Activated naive CD8-positive, alpha-beta T cell treated with anti-CD3 and anti-CD28 coated beads for 36 hours (primary cell): ENCODE measurements at places on chromosomes 6 and 20.

DNA sequence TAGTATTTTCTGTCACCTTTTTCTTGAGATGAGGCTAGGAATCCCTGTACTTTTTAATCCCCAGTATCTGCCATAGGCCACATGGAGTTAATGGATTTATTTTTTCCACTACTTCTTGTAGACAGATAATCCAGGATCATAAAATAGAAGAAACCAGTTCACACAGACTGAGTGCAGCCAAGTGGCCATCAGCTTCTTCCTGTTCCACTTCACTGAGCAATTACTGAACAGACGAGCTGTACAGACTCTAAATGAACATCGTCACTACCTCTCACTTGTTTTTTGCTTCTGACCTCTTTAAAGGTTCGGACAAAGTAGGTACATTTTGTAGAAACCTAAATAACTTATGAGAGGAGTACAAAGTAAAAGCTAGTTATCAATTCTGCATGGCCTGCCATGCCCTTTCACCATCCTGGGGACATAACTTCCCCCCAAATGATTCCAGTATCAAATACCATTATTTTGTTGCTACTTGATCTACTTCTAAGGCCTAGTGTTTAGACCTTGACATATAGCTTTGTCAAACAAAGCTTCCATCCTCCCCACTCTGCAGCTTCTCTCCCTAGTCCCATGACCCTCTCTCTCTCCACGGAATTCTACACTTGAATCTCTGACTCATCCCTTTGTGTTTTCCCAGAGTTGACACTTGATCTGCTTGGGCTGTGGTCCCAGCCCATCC, 34.4 kb upstream of the ARHGAP18 start:
- DNase-seq = no peak

DNA sequence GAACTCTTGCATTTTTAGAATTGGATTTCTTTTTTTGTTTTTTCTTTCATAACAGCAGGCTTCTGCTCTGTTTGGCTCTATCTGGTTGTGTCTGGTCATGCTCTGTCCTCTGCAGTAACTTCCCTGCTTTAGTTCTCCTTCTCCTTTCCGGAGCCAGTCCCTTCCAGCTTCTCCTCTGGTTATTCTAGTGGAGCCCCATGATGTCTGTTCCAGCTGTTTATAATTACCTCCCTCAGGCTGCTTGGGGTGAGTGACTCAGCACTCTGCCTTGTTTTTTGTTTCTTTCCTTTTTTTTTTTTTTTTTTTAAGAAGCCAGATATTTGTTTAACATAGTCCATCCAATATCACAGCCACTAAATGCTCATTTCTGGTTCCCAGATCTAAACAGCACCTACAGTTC, 409.6 kb downstream of the MAFB start:
- DNase-seq = no peak

- DNase-seq = no peak
Observed at GRCh38 chr20:57265997-57266290, 497 bp downstream of the BMP7 start.

DNA sequence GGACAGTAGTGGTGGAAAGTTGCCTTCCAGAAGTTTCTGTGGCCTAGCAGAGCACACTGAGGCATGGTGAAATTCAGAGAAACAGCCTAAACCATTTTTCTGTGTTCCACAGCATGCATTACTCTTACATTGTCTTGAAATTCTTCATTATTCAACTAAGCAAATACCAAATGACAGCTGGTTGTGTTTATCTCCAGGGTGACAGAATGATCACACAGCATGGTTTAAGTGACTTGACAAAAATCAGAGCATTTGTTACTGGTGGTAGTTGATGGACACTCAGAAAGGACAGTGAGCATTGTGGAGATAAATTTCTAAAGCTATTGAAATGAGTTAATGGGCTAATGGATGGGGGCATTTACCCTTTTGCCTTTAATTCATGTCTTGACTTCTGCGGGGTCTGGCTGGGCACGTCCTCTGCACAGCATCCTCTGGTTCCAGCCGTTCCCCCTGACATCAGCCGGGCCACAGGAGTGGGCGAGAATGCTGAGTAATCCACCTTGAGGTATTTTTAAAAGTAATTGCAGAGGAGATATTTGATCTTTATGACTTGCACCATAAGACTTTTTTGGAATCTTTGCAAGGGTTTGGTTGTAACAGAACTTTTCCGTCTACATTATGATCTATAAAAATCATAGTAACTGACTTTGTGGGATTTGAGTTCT, 78.9 kb upstream of the SCP2D1 start:
- no peak for DNase-seq

DNA sequence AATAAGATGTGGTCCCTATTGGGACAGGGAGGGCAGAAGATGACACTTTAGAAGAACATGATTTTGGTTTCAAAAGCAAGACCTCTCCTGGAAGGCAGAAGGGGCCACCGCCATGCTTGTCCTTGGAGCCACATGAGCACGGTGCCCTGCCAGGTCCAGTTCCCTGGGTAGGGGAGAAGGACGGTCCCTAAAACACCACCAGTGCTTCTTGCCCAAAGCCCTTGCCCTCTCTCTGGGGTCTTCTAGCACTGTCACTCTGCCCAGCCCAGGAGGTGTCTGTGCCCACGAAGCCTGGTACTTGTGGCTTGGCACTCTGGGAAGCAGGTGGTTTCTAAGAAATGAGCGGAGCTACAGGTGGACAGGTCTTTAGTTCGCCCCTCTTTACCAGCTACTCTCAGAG, 46.0 kb downstream of the PLCG1 start:
- DNase-seq = no peak

- no peak for DNase-seq
Observed at GRCh38 chr20:20362774-20363433, 5.0 kb upstream of the INSM1 start.

DNA sequence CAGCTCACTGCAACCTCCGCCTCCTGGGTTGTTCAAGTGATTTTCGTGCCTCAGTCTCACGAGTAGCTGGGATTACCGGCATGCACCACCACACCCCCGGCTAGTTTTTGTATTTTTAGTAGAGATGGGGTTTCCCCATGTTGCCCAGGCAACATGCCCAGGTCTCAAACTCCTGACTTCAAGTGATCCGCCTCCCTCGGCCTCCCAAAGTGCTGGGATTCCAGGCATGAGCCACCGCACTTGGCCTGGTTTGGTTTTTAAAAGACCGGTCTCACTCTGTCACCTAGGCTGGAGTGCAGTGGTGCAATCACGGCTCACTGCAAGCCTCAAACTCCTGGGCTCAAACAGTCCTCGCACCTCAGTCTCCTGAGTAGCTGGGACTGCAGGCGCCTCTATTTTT, 40.1 kb downstream of the VSTM2L start:
- DNase-seq = no peak
